ENCODE measurements at places on chromosomes 11 and 22.

DNA sequence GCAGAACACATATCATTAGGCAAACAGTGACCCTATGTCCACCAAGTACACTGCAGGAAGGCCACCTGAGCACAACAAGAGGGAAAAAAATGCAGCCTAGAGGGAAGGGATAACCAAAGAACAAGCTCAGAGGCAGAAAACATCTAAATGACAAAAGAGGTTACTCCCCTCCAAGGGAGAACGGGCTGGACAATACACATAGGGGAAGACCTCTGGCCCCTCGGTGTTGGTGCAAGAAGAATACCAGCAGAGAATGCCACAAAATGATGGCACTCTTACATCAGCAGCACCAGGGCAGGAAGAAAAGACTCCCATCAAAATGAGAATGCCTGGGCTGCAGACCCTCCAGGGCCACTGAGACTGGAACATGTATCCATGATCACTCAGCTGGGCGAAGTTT lies 66.6 kb upstream of the OPCML start:
- DNase-seq: no peak

DNA sequence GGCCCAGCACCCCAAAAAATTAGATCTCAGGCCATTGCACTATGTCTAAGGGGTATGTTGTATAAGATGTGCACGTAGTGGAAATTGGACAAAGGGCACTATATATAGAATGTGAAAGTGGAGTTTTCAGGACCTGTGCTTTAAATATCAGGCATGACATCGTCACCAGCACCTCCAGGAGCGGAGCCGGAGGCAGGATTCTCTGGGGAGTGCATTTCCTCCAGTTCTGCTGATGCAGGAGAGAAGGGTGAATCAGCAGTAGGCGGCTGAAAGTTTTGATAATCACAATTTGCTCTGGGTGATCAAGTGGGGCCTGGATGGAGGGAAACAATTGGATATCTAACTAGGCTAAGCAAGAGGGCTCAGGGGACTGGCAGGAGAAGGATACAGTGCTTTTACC lies 69.1 kb upstream of the NTM start:
- DNase-seq: no peak

DNA sequence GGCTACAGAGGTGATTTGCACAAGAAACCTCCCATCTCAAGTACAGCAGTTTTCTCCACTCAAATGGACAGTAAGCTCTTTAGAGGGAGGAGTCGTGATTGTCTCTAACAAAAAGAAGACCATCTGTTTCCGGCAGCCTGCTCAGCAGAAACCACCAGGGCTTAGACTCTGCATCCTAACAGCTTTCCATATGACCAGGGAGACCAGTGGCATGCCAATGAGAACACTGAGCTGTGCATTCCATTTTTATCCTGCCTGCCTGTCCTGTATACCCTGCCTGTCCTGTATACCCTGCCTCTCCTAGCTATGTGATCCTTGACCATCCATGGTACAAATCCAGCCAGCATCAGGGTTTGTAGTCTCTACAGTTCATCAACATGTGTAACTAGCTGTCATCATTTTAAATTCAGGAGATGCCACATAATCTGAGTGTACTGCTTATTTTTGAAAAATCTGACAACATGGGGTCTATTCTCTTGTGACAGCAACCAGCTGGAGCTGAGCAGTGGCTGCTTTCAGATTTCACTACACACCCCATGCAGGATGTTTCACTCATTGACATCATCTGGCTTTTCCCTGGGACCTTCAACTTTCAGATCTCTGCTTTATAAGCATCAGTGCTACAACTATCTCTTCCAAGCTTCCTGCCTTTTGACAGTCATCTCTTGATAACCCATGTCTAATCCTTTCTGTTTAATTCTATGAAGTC lies 50.5 kb upstream of the POU2AF2 start:
- no peak for DNase-seq

- DNase-seq: no peak
Measured at GRCh38 chr11:117908959-117909610, 20.1 kb downstream of the TMPRSS13 start.

- DNase-seq: no peak
Measured at GRCh38 chr11:123218451-123218850, 23.4 kb upstream of the CLMP start.

DNA sequence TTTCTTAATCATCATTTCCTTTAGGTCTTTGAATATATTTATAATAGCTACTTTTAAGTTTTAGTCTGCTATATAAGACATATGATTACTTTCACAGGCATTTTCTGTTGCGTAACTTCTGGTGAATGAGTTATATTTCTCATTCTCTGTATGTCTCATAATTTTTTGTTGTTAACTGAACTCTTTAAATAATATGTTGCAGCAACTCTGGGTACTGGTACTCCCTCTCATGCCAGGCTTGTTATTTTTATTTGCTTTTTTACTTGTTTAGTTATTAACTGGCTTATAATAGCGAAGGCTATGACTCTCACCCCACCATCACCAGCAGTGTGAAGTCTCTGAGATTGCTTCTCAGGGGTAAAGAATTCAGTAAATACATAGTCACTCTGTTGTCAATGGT lies 524.2 kb upstream of the CHORDC1 start:
- no peak for DNase-seq

DNA sequence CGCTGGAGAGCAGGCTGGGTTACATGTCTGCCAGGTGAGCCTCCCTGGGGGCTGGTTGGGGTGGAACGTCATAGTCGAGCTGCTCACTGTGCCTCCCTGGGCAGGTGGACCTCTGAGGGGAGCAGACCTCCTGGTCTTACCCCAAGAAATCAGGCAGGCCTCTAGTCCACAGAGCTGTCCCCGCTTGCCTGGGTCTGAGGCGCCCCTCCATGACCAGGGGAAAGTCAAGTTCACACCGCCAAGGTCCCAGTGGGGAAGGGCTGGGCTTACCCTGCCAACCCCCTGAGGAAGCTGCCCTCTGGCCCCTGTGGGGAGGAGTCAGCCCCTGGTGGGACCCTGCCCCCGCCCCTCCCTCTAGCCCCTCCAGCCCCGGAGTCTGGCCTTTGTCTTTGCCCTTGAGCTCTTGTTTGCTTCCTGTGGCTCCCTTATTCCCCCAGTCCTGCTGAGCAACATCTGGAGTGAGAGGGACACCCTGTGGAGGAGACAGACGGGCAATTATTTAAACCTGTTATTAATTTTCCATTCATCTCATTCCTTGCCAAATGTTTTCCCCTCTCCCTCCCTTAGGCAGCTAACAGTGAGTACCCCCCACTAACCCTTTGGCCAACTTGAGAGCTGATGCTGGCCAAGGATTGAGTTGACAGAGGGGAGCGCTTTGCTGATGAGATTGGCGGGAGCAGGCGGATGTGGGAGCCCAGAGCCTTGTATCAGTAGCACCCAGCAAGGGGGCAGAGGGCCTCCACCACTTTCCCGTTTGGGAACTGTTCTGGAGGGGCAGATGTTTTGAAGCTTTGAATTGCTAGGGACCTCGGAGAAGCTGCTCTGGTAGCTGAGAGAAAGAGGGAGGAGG lies 83.4 kb downstream of the CEP164 start:
- no peak for DNase-seq

DNA sequence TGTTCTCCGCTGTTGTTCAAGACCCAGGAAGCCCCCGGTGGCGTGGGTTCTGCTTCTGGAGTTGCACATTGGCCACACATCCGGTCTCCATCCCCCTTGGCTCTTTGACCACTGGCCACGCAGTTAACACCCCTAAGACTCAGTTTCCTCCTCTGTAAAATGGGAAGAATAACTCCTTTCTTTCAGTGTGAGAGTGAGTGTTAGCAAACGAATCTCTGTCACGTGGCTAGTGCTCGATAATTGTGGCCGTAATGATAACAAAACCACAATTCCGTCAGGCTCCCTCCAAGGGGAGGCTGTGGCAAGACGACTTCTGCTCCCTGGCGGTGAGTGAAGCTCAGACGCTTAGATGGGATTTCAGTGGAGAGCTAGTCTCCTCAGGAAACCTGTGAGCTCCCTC lies 315.2 kb upstream of the B3GAT1 start:
- DNase-seq: no peak

DNA sequence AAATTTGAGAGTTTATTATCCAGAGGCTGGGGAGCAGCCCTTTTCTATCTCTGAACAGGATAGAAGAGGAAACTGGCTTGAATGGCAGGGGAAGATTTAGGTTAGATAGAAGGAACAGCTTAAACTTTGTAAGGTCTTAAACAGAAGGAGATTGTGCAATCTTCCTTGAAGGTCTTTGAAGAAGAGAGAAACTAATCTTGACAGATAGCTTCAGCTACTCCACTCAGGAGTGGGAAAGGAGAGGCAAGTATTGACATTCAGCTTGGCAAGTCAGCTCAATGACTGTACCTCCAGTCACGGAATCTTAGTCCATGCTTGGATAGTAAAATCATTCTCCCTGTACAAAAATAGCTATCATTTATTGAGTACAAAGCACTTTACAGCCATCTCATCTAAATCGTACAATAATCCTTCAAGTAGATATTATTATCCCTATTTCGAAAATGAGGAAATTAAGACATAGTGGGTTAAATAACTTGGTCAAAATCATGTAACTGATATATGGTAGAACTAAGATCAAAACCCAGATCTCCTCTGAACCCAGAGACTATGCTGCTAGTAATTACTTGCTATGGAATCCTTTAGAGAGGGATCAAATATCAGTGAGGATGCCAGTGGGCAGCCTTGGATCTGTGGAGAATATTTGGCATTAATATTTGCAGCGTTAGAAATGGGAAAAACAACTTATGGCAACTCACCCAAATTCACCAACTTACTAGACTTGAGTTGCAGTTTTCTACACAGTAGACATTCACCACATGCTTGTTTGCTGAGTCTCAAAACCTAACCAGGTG lies 14.6 kb downstream of the C11orf97 start:
- DNase-seq: no peak

DNA sequence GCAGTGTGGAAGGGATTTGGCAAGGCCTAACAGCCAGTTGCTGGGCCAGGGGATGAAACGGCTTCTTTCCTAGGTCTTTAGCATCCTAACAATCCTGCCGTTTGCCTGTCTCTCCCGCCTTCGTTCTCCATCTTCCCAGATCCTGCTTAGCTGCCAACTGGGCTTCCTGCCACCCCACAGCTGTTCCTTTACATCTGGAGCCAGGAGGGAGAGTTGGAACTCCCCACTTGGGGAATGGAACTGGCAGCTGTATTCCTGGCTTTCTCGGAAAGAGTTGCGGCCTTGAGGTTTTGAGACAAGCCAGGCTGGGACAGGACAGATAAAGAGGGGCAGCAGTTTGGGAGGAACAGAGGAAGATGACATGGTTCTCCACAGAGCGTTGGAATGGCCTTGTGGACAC lies 59.6 kb downstream of the ST3GAL4 start:
- no peak for DNase-seq

Data from stimulated activated naive CD4-positive, alpha-beta T cell (primary cell).